ENCODE measurements at places on chromosomes 3 and 15.

- no peak for DNase-seq
Observed at GRCh38 chr3:194168994-194169393, 33.0 kb downstream of the HES1 start.

DNA sequence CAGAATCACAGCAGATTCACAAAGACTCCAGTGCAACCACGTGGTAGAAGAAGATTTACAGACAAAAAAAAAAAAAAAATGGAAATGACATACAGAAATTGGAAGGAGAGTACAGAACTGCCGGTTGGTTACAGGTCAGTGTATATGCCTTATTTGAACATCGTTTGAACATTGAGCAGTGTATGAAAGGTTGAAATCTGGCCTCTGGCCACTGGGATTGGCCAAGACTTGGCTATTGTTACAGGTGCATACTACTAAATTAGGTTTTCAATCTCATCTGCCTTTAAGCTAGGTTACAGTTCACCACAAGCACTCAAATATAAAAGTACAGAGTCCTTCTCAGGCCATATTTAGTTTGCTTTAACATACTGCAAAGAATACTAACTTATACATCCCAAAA lies 59.8 kb downstream of the THBS1 start:
- no peak for DNase-seq

DNA sequence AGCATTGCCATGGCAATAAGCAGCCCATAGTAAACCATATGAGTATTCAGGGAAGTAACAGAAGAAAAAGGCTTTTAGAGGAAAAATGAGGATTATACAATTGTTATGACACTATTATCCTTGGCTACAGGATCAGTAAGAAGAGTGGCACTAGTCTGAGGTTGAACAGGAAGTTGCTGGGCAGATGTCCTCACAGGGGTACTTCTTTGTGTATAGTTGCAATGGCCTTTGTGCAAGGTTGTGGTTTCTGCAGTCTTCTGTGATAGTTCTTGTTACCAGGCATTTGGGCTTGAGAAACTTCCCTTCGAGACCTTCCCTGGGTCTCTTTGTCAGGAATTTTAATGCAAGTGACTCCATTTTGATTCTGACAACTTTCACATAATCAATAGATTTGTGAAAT lies 100.6 kb upstream of the ATP11B start:
- no peak for DNase-seq

- DNase-seq: no peak
Observed at GRCh38 chr3:186942168-186942567, 11.8 kb downstream of the ST6GAL1 start.

GRCh38 chr3:129689036-129689435 lies 82.6 kb upstream of the PLXND1 start:
- DNase-seq: no peak

DNA sequence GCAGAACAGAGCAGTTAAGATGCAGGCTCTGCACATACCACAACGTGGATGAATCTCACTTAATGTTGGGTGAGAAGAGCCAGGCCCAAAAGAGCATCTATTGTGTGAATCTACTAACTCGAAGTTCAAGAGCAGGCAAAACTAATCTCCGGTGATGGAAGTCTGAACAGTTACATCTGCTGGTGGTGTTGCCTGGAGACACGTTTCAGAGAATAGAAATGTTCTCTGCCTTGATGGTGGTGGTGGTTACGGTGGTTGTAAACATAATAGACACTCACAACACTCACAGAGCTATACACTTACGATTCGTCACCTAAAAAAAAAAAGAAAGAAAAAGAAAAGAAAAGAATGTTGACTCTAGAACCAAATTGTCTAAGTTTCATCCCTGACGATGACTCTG lies 86.8 kb downstream of the LIPC start:
- no peak for DNase-seq

DNA sequence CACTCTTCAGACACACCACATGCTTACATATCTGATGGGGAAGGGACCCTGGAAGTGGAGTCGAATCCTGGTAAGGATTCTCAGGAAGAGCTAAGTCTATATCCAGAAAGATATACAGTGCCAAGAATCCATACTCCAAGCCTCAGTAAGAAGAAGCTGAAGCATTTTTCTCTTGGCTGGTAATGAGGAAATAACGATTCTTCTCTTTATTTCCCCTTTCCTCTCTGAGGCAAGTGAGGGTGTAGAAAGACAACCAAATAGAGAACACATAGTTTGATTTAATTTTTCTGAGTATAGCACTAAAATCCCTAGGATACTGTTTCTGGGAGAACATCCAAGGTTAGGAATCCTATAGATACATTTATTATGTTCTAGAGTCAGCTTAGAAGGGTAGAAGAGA lies 857.3 kb downstream of the TUSC7 start:
- no peak for DNase-seq

DNA sequence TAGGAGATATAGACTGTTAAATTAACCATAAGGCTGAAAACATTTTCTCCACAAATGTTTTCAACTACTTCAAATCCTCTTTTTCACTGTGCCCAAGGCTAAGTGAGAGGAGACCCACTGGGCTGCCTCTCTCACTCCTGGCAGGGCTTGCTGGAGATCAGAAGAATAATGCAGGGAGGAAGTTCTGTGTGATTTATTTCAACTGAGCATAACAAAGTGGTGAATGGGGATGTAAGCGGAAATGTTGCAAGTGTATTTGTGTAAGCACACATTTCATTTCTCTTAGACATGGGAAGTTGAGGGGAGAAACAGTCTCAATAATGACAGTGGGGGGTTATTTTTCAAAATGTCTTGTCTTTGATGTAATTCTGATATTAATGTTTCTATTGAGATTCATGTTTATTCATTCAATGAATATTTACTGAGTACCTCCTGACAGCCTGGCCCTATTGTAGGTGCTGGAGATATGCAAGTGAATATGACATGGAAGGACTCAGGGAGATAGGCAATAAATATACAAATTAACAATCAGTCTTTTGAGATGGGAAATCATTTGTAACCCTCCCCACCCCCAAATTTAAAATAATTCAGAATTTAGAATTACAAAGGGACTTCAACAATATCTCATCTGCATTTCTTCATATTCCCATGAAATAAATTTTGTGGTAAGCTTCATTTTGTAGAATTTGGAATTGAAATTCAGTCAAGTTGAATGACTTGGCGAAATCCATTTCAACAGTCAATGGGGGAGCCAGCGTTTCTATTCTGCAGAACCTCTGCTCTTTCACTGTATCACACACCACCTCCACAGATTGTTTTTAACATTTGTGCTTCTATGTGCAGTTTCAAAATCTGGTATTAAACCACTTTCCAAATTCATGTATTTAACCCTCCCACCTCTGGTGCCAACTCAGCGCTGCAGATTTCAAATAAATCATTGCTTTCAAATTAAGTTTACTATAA lies 247.2 kb downstream of the SLC9A9 start:
- DNase-seq: no peak

GRCh38 chr3:112635674-112636073 lies 5.3 kb downstream of the CCDC80 start:
- no peak for DNase-seq

DNA sequence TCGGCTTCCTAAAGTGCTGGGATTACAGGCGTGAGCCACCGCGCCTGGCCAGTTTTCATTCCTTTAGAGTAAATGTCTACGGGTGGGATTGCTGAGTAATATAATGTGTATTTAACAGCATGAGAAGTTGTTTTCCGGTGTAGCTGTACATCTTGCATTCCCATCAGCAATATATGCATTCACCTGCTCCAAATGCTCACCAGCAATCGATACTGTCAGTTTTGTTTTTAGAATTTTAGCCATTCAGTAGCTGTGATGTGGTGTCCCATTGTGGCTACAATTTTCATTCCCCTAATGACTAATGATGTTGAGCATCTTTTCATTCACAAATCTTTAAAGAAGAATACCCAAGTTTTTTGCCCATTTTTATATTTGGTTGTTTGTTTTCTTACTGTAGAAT lies 134.8 kb upstream of the RGMA start:
- no peak for DNase-seq

DNA sequence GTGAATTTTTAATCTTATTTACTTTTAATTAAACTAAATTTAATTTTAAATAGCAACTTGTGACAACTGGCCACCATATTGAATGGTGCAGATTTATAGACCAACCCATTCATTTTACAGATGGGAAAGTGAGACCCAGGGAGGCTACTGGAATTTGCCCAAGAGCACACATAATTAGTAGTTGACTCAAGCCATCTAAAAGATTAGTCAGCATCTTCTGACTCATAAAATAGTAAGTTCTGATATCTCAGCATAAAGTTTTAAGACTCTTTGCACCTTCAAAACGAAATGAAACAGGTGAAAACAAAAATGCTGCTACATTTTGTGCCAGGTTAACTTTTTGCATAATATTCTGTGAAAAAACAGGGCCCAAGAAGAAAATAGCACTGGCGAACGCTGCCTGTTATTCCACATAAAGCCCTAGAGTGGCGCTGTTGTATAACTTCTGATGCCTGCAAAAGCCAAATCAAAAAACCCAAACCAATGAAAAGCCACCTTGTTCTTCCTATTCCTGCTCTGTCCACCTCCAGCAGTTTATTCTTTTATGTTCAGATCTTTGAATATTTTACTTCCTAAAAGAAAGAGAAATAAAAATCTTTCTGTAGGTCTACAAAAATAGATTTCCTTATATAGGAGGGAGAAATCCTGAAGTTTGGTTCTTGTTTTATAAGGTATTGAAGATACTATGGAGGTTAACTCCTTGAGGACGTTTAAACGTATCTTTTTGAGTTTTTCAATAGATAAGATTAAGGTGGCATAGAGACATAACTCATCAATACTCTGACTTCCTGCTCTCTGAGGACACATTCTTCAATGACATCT lies 62.8 kb downstream of the OTOL1 start:
- no peak for DNase-seq

GRCh38 chr3:38555926-38556325 lies 59.8 kb downstream of the EXOG start:
- DNase-seq: no peak

DNA sequence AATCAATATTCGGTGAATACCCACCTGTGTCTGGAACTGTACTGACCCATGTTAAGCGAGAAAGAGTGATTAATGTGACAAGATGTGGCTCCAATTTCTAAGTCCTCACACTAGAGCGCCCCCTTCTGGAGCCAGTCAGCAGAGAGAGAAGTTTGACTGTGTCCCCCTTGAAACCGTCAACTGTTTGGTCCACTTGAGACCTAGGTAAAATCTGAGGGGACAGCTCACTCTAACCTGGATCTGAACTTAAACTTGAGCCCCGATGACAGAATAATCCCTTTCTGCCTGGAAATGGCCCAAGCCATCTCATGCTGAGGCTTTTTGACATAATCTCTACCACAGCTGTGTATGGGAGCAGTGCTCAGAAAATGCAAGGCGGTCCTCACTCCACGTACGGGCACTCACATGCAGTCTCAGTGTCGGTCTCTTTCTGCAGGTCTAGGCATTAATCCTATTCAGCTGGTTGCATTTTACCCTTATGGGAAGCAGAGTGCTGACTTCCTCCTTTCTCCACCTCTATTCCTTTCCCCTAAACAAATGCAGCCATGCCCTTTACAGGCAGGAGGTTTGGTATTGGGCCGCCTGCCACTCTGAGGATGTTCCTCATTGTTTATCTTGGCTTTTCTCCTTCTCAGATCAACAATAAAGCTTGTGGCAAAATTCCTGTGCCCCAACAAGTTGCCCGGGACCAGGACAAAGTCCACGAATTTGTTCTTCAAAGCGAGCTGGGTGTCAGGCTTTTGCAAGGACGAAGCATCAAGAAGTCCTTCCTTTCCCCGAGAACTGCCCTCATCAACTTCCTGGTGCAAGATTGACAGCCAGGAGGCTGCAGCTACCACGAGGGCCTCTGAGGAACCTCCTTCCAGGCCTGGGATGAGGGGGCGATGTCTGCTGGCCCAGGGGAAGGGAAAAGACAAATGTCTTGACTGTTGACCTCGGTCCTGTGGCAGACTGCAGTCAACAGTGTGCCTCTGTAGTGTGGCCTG lies 47.5 kb upstream of the LIMD1 start:
- DNase-seq: peak; percentile 16

DNA sequence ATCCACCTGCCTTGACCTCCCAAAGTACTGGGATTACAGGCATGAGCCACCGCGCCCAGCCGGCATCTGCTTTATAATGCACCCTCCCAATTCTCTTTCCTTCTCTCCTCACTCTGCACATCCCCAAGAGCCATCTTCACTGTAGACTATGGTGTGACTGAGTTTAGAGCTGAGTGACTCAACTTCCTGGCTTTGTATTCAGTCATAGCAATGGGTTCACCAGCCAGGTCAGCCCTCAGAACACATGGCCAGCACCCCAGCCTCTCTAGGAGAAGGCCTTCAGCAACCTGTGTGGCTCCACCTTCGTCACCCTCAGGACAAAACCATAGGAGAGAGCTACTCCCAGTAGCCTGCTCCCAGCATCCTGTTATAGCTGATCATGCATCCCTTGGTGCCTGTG lies 33.0 kb downstream of the ARID3B start:
- no peak for DNase-seq

Data from stimulated activated CD4-positive, alpha-beta T cell treated with anti-CD3 and anti-CD28 coated beads, Interleukin-1b, Interleukin-23, amount 100 ng/mL, for 1 hour (primary cell).